ENCODE measurements at places on chromosomes 6 and 20. TPM values are rescaled to one million over a fixed set of nuclear protein-coding genes. Genes with fewer than 3 reads are reported as not detected.
A peak's percentile ranks its signal among the peaks of the same experiment; 100 is the strongest.

PI3 gene
- 226 TPM for polyA plus RNA-seq

DUSP15 gene
- not detected for polyA plus RNA-seq

LRRN4 gene
- polyA plus RNA-seq: 0.04 TPM

F13A1 gene
- not detected for polyA plus RNA-seq

HSPA1L gene
- polyA plus RNA-seq: 0.54 TPM

DXO gene
- 10.4 TPM for polyA plus RNA-seq

DNA sequence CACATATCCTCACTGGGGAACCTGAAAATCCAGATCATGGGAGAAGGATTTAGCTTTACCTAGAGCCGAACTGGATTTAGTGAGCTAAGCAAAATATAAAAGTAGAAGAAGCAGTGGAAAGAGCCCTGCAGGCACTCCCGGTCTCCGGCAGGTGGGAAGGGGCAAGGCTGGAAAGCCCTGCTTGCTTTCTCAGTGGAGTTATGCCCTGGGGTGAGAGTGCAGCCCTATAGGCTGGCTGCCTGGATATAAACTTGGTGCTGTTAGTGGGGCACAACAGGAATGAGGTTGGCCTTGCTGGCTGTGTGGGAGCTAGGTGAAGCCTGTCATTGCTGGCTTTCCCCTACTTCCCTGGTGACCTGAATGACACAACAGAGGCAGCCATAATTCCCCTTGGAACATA, 122.0 kb downstream of the CDK19 start:
- no peak overlapping the region for H3K27ac ChIP-seq
- H3K4me1 ChIP-seq: peaks cover 10% of the 10 kb centered on the region
- H3K27me3 ChIP-seq: no peaks in the 10 kb centered on the region
- DNase-seq: no peak
- no peak overlapping the region for H3K4me3 ChIP-seq
- no peaks in the 10 kb centered on the region for H3K36me3 ChIP-seq

DNA sequence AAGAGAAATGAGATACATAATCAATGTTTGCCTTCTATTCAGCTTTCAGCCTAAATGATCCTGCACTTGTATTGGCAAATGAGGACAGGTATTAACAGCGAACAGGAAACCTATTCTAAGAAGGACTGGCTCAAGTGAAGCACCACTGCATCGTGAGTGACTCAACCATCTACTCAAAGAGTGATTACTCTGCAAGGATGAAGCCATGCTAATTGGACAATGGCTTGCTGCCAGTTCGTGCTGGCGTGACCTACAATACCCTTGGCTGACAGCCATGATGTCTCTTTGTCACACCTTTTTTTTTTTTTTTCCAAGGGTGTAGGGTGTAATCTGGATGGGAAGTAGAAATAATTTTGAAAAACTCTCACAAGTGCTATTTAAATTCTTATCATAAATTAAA, 104.9 kb downstream of the GJA10 start:
- no peaks in the 10 kb centered on the region for H3K27me3 ChIP-seq
- H3K27ac ChIP-seq: no peak overlapping the region
- H3K36me3 ChIP-seq: no peaks in the 10 kb centered on the region
- peaks cover 26% of the 10 kb centered on the region for H3K4me1 ChIP-seq

DNA sequence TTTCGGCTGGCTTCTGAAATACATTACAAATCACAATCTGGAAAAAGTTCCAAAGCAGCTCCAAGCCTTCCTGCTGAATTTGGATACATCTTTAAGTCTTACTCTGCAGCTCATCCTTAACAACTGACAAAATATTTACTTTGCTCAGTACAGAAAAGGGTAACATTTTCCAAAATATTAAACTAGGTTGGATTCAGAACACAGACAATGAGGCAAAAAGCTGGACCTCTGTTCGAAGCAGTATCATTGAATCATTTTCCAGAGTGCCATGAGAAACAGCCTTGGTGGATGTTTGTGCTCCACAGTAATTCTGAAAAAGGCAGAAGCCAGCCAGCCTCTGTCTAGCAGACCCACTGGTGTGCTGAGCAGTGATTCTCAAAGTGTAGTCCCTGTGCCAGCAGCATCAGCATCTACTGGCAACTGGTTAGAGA, 162.1 kb downstream of the AIG1 start:
- H3K4me3 ChIP-seq: no peak overlapping the region
- H3K36me3 ChIP-seq: peaks cover 2% of the 10 kb centered on the region
- H3K27me3 ChIP-seq: no peaks in the 10 kb centered on the region
- H3K27ac ChIP-seq: no peak overlapping the region
- H3K4me1 ChIP-seq: peaks cover 23% of the 10 kb centered on the region
- no peak for DNase-seq

DNA sequence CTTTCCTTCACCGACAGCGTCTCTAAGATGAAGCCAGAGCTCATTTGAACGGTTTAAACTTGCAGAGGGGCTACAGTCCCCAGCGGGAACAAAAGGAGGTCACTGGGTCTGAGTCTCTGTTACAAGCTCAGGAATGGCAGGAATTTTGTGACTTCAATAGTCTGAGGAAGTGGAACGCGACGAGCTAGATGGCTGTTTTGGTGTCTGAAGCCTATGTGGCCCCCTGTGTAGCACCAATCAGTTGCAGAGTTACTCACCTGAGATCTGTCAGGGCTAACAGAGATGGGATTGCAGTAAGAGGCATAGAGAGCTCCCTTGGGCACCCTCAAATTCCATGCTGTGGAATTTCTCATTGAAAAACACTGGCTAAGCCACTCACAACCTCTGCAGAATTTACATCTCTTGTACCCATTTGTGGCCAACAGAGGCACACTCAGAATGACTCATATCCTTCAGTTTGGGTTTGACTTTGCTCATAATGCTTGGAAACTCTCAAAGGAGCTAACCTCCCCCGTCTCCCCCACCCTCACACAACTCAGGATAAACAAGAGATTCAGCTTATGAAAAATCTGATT, 7.1 kb upstream of the TCP11 start:
- peaks cover 21% of the 10 kb centered on the region for H3K4me1 ChIP-seq
- no peaks in the 10 kb centered on the region for H3K27me3 ChIP-seq
- H3K4me3 ChIP-seq: no peak overlapping the region
- no peaks in the 10 kb centered on the region for H3K36me3 ChIP-seq
- DNase-seq: no peak

DNA sequence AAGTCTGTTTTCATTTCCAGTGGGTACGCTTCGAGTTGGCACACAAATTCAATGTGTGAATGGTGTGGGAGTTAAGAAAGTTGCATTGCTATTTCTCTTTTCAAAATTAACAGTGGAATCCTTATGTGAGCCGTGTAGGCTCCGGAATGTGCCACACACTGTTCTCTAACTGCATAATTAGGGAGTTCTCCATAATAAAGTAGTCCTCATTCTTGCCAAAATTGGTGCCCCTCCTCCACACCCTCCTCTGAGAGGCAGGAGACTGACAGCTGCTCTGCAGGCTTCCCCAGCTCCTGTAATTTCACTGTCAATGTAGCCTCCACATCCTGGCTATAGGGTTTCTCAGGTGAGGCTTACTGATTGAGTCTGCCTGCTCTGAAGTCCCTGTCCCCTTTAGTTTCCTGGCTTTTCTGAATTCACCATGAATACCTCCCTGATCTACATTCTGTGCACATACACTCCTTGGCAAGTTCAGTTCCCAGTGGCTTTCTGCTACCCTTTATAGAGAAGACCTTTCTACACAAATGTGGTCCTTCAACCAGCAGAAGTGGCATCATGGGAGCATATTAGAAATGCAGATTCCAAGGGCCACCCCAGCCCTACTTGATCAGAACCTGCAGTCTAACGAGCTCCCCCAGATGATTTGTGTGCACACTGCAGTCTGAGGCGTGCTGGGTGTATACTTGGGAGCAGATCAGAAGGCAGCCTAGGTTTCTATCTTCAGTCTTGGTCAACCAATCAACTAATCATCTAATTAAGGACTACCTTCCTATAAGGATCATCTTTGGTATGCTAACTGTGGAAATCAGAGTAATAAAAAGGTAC, 19.9 kb upstream of the CCN6 start:
- peaks cover 4% of the 10 kb centered on the region for H3K4me1 ChIP-seq
- no peaks in the 10 kb centered on the region for H3K36me3 ChIP-seq
- no peak overlapping the region for H3K4me3 ChIP-seq
- H3K27me3 ChIP-seq: peaks cover 7% of the 10 kb centered on the region
- H3K27ac ChIP-seq: no peak overlapping the region
- DNase-seq: no peak

- no peaks in the 10 kb centered on the region for H3K4me1 ChIP-seq
- H3K27ac ChIP-seq: peak overlapping the region; percentile 19
- H3K27me3 ChIP-seq: no peaks in the 10 kb centered on the region
- peak overlapping the region; percentile 49 for H3K4me3 ChIP-seq
- DNase-seq: no peak
Observed at GRCh38 chr6:27503436-27504030, 30.6 kb upstream of the ZNF184 start.

DNA sequence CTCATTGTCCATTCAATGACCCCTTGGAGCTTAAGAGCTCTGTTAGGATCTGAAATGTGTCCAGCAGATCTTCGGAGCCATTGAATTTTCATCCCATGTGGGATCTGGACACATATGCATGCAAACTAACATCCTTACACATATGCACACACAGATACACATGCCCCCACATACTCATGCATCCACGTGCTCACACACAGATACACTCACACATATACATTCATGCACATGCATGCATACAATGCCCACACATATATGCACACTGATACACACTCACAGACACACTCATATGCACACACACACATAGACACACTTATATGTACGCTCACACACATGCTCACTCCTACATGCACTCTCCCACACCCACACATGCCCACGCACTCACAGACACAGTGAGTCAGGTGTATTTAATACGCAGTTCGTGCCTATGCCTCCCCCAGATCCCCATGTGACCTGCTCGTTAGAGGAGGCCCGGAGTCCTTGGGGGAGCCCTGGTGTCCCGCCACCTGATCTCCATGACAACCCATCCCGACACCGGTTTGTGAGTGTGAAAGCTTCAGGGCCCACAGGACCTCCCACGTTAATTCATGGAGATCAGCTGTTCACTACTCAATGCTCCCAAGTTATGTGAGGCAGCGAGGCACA, 121.9 kb upstream of the SULF2 start:
- peaks cover 27% of the 10 kb centered on the region for H3K4me1 ChIP-seq
- no peaks in the 10 kb centered on the region for H3K27me3 ChIP-seq
- DNase-seq: no peak
- no peak overlapping the region for H3K4me3 ChIP-seq
- H3K36me3 ChIP-seq: no peaks in the 10 kb centered on the region
- H3K27ac ChIP-seq: no peak overlapping the region

- no peak for DNase-seq
- no peak overlapping the region for H3K4me3 ChIP-seq
- H3K36me3 ChIP-seq: no peaks in the 10 kb centered on the region
- H3K4me1 ChIP-seq: no peaks in the 10 kb centered on the region
- no peak overlapping the region for H3K27ac ChIP-seq
Observed at GRCh38 chr6:119297049-119297448, 52.5 kb downstream of the MAN1A1 start.

- H3K4me1 ChIP-seq: no peaks in the 10 kb centered on the region
- no peak overlapping the region for H3K4me3 ChIP-seq
- H3K27me3 ChIP-seq: no peaks in the 10 kb centered on the region
- DNase-seq: no peak
- H3K36me3 ChIP-seq: no peaks in the 10 kb centered on the region
Observed at GRCh38 chr20:47999166-47999565, 213.9 kb upstream of the SULF2 start.

GRCh38 chr6:45843848-45844521, 171.7 kb downstream of the CLIC5 start:
- no peaks in the 10 kb centered on the region for H3K36me3 ChIP-seq
- no peaks in the 10 kb centered on the region for H3K4me1 ChIP-seq

GRCh38 chr6:68282646-68283045, 352.4 kb upstream of the ADGRB3 start:
- H3K27ac ChIP-seq: no peak overlapping the region
- no peaks in the 10 kb centered on the region for H3K36me3 ChIP-seq
- no peaks in the 10 kb centered on the region for H3K27me3 ChIP-seq

DNA sequence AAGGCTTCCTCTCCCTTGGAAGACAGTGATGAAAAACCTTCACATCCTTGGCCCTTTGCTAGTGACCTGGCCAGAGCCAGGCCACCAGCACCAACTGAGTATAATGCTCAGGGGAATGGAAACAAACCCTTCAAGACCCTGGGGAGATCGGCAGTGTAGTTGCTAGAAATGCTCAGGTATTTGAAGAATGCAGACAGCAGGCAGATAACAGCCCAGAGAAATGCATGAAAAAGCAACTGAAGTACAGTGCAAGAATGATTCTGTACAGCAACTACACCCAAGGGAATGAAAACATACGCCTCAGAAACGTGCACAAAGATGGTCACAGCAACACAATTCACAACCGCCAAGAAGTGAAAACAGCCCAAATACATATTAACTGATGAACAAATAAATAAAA, 41.1 kb downstream of the PPP1R3G start:
- DNase-seq: no peak
- H3K36me3 ChIP-seq: peaks cover 3% of the 10 kb centered on the region
- H3K27me3 ChIP-seq: no peaks in the 10 kb centered on the region
- peaks cover 18% of the 10 kb centered on the region for H3K4me1 ChIP-seq
- H3K4me3 ChIP-seq: no peak overlapping the region
- H3K27ac ChIP-seq: no peak overlapping the region

DNA sequence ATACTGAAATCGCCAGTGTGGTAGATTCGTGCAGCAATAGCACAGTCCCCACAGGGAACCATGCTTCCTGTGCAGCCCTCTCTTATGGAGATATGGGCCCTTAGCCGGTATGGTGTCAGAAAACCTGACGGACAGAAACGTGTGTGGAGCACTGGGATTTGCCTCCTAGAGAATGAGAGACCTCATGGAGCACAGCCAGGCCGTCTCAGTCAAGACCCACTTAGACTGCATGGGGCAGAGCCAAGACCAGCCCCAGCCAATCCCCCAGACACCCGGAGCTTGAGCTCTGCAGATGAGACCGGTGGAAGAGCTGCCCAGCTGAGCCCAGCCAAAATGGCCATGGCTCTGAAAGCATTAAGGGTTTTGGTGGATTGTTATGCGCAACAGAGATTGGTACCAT, 163.7 kb downstream of the DLL1 start:
- H3K36me3 ChIP-seq: no peaks in the 10 kb centered on the region
- no peak overlapping the region for H3K4me3 ChIP-seq
- no peaks in the 10 kb centered on the region for H3K27me3 ChIP-seq
- DNase-seq: no peak
- H3K27ac ChIP-seq: no peak overlapping the region

GRCh38 chr20:5735845-5736510, 14.2 kb upstream of the SHLD1 start:
- no peaks in the 10 kb centered on the region for H3K27me3 ChIP-seq
- no peaks in the 10 kb centered on the region for H3K36me3 ChIP-seq
- no peaks in the 10 kb centered on the region for H3K4me1 ChIP-seq
- H3K27ac ChIP-seq: no peak overlapping the region

- DNase-seq: no peak
- H3K4me3 ChIP-seq: no peak overlapping the region
- no peaks in the 10 kb centered on the region for H3K36me3 ChIP-seq
- H3K27ac ChIP-seq: no peak overlapping the region
Observed at GRCh38 chr6:11667876-11668275, 110.7 kb downstream of the ADTRP start.

DNA sequence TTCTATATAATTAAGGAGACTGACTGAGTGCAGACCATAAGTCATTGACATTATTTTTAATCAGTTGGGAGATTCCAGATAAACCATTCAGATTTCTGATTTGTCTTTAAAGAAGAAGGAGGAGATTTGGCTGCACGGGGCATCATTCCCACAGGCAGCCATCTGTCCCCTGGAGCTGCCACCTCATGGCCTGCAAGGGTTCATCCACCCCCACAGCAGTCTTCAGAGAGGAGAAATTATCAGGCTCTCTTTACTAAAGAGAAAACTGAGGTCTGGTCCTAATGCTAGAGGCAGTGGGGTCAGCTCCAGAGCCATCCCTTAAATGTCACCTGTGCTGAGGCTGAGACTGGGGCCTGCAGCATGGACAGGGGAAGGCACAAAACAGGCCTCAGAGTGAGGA, 501.3 kb upstream of the SULF2 start:
- H3K27me3 ChIP-seq: peaks cover 3% of the 10 kb centered on the region
- no peaks in the 10 kb centered on the region for H3K36me3 ChIP-seq
- no peak for DNase-seq
- H3K4me3 ChIP-seq: no peak overlapping the region
